Ovary (tissue), 10 donors: ENCODE measurements at places on chromosomes 13 and 19. TPM values are rescaled to one million over a fixed set of nuclear protein-coding genes. Genes with fewer than 3 reads are reported as not detected.

- DNase-seq = no peak
Measured at GRCh38 chr19:49809160-49809940, 3.7 kb downstream of the FUZ start.

DNA sequence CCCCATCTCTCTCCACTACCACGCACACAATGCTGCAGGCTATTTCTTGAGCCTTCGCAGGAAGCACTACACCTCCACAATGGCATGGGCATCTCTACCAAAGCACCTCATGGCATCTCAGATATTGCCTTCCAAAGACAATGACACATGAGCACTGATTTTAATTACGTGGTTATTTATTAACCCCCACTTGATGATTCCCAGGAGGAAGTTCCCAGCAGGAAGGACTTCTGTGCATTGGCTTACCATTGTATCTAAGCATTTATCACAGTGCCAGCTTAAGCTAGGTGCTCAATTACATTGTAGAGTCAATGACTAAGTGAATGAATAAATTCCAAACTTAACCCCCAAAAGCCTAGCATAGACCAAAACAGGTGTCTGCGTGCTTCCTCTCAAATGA lies 101.4 kb downstream of the ABCC4 start:
- no peak for DNase-seq

DNA sequence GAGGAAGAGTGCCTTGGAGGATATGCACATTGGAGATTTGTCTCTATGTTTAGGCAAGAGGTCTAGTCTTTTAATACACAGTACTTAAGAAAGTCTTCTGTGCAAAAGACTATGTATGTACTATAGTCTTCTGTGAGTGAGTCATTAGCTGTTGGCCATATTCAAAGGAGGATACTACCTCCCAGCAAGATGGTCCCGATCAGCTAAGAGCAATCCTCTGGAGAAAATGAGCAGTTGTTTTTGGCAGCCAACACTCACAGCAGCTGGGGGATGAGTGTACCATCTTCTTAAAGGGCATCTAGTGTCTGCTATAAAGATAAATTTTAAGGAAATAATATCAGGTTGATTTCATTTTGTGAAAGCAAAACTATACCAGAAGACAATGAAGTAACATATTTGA lies 487.8 kb downstream of the KCTD12 start:
- DNase-seq = no peak

The ACP7 gene
- total RNA-seq = not detected

GRCh38 chr19:57321116-57321515 lies 844 bp downstream of the ZNF543 start:
- DNase-seq = no peak

DNA sequence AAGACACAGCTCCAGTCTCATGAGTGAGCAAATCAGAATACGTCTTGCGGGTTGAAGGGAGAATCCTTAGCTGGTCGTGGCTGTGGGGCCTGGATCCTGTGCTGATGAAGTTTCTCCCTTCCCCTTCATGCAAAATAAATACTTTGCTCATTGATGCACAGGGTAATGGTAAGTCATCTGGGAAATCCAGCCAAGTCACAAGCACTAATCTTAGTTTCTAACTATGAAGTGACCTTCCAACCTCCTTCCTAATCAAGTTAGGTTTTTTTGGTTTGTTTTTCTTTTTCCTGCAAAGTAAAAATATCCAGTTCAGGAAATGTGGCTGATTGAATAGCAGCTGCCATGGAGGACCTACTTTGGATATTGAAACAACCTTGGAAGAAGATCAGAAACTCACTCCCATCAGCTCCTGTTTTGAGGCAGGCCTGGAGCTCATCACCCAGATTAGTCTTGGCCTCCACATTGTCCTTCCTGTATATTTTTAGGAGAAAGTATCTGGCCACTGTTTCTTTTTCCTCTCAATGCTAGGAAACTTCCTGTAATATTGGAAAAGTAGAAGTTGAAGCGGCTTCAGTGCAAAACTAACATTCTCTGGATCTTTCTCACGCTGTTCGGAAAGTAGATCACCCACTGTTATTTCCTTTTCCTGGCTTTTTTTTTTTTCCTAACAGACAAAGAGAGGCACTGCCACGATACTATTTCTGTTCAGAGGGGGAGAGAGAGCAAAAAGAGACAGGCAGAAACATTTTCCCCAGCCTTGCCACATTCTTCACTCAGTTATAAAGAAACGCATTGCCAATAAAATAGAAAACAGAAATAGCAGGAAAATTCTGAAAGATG lies 12.3 kb upstream of the ARL11 start:
- DNase-seq = no peak
